GM04504 (cell line): ENCODE measurements at places on chromosomes 5 and 9.

GRCh38 chr9:135551456-135551855 is 5.5 kb downstream of the OBP2A start:
- DNase-seq, result no peak

DNA sequence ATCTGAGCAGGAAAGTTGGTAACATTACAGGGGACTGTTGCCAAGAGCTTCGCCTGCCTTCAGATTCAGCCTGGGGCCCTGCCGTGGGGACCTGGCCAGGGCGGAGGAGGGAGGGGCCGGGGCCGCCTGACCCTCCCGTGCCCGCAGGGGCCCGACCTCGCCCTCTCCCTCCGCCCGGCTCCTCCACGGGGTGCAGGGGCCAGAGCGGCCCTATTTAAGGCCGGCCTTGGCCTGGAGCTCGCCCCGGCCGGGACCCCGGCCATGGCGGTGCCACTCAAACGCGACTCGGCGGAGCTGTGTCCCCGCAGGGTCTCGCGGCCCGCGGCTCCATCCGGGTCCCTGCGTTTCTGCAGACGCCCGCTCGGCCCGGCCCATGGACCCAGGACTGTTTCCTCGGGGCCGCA is 757 bp downstream of the TMEM250 start:
- DNase-seq, result no peak

DNA sequence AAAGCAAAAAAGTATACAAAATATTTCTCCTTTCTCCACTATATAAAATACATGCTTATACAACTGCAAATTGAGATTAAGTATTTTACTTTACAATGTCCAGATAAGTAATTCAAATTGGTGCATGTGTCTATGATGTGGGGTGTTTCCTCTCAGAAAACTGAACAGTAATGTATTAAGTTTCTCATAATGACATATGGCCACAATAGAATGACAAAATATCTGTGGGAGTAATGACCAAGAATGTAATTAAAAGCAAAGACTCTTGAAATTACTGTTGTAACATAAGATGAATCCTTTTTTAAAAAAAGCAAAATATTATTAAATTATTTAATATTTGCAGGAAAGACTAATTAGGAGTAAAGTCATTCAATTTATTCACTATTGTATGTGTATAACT is 155.1 kb downstream of the RFX3 start:
- DNase-seq, result no peak

DNA sequence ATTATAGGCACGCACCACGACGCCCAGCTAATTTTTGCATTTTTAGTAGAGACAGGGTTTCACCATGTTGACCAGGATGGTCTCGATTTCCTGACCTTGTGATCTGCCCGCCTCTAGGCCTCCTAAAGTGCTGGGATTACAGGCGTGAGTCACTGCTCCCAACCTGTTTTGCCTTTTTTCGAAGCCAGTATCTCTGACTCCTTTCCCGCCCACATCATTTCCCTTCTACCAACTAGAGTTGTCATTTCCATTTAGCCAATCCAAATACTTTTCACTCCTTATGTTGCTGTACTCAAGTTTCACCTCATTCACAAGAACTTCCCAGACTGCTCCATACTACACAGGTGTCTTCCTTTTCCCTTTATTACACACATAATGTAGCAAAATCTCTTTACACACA is 502.6 kb upstream of the CDH6 start:
- DNase-seq, result no peak

- DNase-seq, result peak; percentile 80
Observed at GRCh38 chr9:124392871-124393460, 22.3 kb downstream of the PSMB7 start.
